ENCODE measurements at places on chromosomes 4 and X.

GRCh38 chrX:37802028-37802427 lies 22.2 kb downstream of the CYBB start:
- peak; percentile 77 for DNase-seq

DNA sequence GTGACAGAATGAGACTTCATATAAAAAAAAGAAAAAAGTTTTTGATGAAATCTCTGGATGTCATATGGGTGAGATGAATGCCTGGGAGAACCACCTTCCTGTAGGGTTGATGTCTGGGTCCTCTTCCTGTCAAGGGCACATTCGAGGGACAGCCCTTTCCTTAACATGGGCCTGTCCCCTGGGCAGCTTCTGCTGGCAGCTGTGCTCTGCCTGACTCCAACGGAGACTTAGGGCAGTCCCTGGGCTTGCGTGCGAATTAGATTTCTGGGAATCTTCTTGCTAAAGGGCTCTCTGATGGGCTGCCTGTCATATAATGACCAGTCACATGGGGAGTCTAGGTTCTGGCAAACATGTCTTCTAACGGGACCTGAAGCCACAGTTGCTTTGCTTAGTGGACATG lies 40.7 kb downstream of the TNIP2 start:
- no peak for DNase-seq

DNA sequence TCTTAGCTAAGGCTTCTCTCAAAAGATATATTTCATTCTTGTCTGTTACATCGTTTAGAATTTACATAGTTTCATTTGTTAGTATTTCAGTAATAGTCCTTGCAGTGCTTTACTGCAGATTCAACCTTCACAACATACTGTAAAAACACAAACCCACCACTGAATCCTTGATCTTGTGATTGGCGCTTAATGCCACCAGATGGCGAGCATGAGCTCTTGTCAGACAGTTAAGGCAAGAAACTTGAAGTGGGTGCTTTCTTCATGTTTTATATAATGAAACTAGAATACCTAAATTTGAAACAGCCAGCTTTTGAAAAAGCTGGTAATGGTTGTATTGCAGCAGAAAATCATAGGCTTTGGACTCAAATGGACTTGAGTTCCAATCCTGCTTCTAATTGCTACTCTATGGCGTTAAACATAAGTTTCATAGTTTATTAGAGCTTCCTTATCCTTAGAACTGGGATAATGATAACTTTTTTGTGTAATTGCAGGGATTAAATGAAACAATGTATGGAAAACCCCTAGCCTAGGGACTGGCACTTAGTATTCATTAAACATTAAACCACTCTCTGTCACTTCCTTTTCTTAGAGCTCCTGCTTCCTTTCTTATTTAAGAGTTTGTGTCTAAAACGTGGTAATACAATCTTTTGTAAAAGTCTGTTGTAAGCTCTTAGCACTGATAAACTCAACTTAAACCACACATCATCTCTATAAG lies 95.1 kb downstream of the USP9X start:
- peak; percentile 43 for DNase-seq

- no peak for DNase-seq
Measured at GRCh38 chr4:108624263-108625056, 4.1 kb downstream of the RPL34 start.

DNA sequence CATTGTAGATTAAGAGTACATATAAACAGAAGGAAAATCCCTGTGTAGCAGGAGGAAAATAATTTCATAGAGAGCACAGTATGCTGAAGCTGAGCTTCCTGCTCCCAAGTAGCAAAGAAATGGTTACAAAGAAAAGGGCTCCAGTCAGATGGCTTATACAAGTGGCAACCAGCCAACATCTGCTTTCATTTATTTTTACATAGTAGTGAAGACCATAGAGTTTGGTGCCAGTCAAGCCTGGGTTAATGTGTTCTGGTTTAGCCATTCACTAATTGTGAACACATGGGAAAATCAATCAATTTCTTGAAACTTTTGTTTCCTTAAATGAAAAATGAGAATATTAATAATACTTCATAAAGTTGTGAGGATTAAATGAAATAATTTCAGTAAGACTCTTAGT lies 111.3 kb upstream of the ELOVL6 start:
- DNase-seq: no peak

- no peak for DNase-seq
Measured at GRCh38 chr4:55123791-55124190, 1.6 kb downstream of the KDR start.

DNA sequence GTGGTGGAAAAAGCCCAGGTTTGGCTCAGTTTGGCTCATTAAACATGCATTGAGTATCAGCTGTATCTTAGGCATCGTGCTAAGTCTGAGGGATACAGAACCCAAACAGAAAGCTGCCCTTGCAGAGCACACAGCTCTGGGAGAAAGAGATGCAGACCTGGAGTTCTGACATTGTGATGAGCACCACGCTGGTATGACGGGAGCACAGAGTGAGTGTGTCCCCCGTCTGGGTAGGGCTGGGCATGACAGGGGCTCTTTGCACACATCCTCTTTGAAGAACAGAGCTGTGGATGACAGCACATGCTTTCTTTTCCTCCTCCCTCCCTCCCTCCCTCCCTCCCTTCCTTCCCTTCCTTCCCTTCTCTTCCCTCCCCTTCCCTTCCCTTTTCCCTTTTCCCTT lies 52.2 kb downstream of the CLCN4 start:
- DNase-seq: no peak

- DNase-seq: no peak
Measured at GRCh38 chr4:172497321-172497720, 671.3 kb upstream of the GALNT7 start.

- no peak for DNase-seq
Measured at GRCh38 chr4:177562163-177562562, 119.9 kb upstream of the AGA start.

DNA sequence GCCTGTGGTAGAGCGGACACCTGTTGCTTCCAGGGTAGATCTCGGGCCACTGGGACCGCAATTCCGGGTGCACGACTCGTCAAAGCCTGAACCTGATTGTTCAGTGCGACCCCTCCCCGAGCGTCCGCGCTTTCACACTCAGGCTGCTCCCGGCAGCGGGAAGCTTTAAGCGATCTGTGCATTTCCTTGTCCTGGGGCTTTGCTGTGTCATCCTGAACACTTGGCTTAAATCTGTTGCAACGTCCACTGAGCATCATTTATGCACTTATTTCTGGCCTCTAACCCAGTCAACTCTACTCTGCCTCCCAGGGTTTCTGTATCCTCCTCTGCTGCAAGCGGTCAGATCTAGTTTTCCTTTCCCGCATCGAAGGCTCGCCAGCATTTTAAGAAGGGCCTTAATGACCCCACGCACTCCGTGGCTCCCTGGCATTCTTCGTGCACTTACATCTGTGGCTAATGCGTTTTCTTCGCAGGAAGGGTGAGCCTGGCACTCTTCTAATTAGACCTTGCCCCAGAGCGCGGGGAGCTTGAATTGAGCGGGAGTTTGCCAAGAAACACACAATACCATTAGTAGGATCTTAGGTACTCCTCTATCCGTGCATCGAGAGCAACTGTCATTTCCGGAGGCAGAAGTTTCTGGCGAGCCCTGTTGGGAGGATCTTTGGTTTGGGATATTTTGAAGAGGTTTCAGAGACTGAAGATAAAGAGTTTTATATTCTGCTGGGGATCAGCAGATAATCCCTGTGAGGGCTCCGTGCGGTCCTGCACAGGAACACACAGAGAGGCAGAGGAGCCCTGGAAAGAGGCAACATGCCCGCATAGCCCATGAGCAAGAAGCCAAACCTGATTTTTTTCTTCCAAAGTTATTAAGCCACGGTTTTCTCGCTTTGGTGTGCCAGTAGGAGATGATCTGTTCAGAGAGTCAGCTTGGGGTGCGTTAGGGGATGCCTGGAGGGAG lies 654 bp upstream of the DDIT4L start:
- DNase-seq: peak; percentile 0

- no peak for DNase-seq
Measured at GRCh38 chrX:27808226-27808625, 436 bp downstream of the MAGEB10 start.

DNA sequence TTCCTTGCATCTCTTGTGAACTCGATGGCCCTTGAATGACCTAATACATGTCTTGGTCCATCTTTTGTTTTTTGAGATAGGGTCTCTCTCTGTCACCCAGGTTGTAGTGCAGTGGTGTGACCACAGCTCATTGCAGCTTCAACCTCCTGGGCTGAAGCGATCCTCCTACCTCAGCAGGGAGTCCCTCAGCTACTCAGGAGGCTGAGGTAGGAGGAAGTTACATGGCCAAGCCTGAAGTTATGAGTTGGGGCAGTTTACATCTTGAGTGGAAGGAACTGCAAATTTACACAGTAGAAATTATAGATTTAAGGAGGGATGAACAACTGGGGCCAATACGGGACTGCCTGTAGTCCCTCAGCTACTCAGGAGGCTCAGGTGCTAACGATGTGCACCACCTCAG lies 97.2 kb upstream of the METTL14 start:
- no peak for DNase-seq

Data from suppressor macrophage treated with lipopolysaccharide for 4 hours (primary cell).